ENCODE measurements at places on chromosomes 7 and 10.

DNA sequence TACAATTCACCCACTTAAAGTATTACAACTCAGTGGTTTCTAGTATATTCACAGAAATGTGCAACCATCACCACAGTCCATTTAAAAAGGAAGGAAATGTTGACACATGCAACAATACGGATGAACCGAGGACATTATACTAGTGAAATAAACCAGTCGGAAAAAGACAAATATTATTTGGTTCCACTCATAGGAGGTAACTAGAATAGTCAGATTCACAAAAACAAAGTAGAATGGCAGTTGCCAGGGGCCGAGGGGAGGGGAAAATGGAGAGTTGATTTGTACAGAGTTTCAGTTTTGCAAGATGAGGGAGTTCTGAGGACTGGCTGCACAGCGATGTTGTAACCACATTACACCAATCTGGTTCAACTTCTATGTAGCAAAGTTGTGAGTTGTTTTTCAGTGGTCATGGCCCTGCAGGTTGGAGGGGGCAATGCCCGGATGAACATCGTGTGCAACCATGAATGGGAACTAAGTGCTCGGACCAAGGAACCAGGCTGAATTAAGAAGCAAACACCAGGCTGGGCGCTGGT lies 17.6 kb upstream of the TNPO3 start:
- DNase-seq: no peak

- no peak for DNase-seq
Measured at GRCh38 chr7:47044625-47045024, 537.3 kb downstream of the TNS3 start.

- no peak for DNase-seq
Measured at GRCh38 chr10:13449296-13449695, 79.5 kb downstream of the BEND7 start.

DNA sequence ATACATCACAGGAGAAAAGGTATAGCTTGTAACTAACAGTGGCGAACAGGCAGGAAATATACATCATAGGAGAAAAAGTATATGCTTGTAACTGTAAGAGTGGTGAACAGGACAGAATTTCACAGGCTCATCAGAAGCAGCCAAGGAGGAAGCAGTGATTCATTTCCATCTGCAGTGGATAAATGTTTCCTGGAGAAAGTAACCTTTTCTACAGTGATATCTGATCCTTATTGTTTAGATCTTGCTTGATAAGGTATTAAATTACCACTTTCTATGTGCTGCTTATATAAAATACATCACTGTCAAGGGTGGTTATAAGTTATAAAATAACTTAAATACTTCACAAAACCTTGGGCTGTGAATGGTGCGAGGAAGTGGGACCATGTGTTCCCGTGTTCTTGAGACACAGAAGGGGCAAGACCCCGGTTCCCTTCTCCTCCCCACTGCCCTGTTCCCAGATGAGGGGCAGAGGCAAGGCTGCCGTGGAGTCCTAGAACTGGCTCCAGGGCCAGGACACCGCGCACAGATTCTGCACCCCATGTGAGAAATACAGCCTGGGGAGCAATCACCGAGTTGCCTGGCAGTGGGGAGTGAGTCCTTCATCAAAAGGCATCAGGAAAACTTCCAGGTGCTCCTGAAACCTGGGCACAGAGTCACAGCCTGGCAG lies 135.2 kb downstream of the DIP2C start:
- DNase-seq: no peak

DNA sequence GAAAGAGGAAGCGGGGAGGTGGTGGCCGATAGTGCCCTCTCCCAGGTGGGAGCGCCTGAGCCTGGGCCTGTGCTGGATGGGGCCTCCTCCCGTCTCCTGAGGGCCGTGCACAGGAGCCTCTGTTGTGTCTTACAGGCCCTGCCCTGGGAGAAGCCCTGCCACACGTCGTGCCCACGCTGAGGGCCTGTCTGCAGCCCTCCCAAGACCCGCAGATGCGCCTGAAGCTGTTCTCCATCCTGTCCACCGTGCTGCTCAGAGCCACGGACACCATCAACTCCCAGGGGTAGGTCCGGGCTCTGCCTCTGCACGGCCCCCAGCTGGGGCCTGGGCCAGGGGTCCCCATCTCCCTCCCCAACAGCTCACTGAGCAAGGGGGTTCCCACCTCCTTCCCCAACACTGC lies 43.3 kb upstream of the PRKAR1B start:
- DNase-seq: no peak

- no peak for DNase-seq
Measured at GRCh38 chr7:135763261-135763660, 14.6 kb upstream of the FAM180A start.

DNA sequence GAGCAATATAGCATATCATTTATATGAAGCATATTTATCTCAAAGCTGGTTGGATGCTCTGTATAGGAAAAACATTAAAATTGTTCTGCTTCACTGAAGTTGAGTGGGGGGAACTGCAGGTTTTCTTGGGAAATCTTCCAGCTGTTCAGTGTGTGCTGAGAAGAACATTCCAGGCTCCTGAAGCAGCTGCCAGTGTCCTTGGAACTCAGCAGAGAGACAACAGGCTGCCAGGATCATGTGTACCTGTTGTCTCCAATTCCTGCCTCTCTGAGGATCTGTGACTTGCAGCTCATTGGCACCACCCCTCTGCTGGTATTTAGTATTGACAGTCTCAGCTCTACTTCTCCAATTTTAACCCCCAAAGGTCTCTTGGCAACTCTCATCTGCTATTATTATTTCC lies 42.3 kb upstream of the PRKG1 start:
- no peak for DNase-seq

DNA sequence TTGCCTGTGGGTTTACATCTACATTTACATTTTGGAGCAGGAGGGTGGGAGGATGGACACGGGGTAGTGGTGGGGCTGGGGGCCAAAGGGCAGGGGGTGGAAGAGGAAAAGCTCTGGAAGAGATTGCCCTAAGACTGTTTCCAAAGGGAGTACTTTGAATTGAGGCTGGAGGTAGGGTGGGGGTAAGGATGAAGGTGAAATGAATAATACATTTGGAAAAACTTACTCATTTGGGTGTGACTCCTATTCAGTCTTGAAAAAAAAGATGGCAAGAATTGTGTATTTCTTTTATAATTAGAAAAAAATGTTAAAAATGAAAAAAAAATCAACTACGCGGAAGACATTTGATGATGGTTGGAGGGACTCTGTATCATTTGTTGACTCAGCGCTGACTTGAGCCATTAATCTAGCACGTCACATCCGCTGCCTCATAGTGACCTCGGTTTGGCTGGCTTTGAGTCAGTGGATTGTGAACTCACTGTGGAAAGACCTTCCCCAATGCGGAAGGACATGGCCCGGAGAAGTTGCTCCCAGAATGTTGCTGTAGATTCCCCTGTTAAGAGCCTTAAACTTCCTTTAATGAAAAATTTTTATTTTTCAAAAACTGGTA lies 2.8 kb downstream of the FAM180A start:
- DNase-seq: no peak

All from activated CD4-positive, alpha-beta T cell treated with anti-CD3 and anti-CD28 coated beads, Interleukin-2, amount 10 ng/mL, durations not matched to agents 7 days and 5 days (primary cell).